ENCODE measurements at places on chromosomes 4 and X.

GRCh38 chrX:119495734-119496726 lies 27.8 kb downstream of the SLC25A5 start:
- no peak for DNase-seq

DNA sequence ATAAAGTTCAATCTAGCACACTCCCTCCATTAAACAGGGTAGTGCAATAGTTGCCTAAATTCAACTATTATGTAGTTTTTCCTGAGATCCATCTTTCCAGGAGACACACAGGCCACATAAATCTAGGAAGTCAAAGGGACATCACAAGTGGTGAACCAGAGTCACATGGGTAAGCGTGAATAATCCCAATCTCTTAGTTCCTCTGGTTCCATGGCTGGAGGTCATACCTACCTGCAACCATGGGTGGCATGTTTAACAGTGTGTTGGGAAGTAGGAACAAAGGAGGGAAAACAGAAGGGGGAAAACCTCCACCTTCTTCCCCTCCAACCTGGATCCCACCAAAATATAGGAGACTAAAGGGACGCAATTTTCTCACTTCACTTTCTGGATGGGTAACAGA lies 2651.6 kb downstream of the ARAP2 start:
- no peak for DNase-seq

- no peak for DNase-seq
Observed at GRCh38 chr4:26746802-26747213, 113.8 kb upstream of the STIM2 start.

GRCh38 chr4:55543858-55544257 lies 2.9 kb downstream of the CLOCK start:
- no peak for DNase-seq

GRCh38 chr4:176593943-176594342 lies 198.8 kb downstream of the VEGFC start:
- DNase-seq, result no peak

- DNase-seq, result no peak
Observed at GRCh38 chr4:183626168-183626567, 32.8 kb downstream of the RWDD4 start.

- DNase-seq, result no peak
Observed at GRCh38 chr4:184331268-184331995, 113.8 kb upstream of the ENPP6 start.

DNA sequence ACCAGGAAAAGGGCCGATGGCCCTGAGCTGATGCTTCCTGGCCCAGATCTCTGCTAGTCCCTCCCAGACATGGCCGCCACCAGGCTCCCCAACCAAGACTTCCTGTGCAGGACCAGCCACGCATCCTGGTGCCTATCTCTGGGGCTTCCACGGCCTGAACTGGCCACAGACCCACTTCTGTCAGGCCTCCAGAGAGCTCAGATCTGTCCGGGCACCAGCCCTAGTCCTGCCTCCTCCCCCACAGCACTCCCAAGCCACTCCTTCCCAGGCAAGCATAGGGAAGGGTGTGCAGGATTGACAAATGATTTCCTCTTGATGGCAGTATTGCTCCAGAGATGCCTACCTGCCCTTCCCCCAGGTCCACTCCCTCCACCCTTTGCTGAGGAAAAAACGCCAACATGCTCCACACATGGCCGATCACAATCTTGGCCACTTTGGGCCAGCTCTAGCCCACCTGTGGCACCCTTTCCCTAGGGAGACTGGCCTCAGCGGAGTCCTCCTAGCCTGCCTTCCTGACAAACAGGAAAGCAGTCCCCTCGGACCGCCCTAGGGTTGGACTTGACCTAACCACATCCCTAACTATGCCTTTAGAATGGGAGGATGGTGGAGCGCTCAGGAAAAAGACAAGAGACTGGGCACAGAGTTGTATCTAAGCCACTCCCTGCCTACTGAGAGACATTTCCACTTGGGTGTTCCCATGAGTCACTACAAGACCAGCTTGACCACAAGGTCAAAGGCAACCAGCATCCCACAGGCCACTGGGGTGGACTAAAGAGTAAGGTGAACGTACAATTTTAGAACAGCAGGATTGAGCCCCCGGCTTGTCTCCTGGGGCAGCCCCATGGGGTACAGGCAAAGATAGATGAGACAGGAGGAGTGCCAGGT lies 277.5 kb upstream of the AGTR2 start:
- DNase-seq, result no peak

DNA sequence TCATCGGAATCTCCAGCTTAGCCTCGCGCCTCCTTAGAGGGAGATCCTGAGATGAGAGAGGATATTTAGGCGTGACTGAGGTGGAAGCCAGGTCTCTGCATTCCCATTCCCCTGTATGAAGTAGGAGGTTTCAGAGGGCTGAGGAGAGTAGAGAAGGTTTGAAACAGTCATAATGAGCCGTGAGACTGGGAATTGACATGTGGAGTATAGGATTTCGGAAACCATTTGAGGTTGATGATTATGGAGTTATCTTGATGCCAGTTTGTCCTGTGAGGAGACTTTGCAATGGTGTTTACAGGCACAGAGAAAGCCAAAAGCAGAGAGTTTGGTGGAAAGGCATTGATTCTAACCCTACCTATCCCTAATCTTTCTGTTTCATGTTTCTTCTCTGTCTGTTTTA lies 2.0 kb downstream of the CHST7 start:
- DNase-seq, result no peak

DNA sequence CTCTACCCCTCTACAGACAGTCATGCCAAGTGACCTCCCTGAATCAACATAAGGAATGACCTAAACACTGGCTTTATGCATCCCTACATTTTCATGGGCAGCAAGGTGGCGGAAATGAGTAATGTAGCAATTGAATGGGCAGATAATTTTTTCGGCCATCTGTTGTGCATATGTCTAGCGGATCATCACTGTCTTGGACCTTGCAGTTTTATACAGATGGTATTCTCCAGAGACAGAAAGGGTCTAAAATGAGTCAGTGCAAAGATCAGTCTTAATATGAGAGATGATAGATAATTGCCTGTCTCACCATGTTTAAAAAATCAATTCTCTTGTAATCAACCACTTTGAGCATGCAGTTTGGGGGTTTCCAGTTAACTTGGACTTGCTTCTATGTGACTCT lies 177.3 kb upstream of the DKK2 start:
- DNase-seq, result no peak

GRCh38 chr4:5923376-5923775 lies 30.5 kb upstream of the CRMP1 start:
- DNase-seq, result no peak

GRCh38 chr4:88736264-88736663 lies 38.6 kb upstream of the NAP1L5 start:
- DNase-seq, result no peak

- no peak for DNase-seq
Observed at GRCh38 chrX:57445076-57445475, 146.7 kb upstream of the ZXDB start.

DNA sequence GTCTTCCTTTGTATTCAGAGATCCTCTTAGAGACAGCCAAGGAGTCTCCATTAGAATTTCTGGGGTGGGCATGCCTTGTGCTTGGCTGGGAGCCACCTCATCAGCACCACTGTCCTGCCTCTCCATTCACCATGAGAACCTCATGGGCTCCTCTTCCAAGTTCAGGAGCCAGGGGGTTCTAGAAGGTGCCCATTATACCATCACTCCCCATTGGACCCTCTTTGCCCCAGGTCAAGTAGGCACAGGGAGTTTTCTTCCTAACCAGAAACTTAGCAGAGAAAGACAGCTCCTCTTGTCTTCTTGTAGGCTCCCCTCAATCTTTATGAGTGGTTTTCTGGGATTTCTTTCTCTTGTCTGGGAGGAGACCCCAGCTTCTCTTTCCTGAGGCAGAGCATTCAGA lies 31.1 kb downstream of the ASMT start:
- DNase-seq, result no peak

GRCh38 chr4:78644063-78644691 lies 92.6 kb downstream of the ANXA3 start:
- no peak for DNase-seq

DNA sequence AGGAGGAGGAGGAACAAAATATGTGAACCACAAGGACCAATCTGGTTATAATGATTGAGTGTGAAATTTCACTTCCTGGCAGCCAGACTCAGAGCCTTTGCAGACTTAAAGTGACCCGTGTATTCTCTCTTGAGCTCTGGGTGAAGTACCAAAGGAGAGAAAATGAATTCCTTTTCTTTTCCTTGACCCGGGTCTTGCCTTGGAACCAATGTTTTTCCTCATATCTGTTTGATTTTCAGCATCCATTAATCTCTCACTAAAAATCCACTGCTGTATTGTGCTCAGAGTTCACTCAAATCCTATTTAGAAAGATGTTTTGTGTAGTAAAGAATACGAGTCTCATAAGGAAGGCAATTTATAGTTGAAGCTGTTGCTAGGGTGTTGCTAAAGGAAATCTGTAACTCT lies 78.3 kb upstream of the C1QTNF7 start:
- DNase-seq, result no peak

GRCh38 chrX:40262157-40263013 lies 164.6 kb upstream of the BCOR start:
- DNase-seq, result no peak

GRCh38 chrX:37646254-37646653 lies 39.3 kb upstream of the XK start:
- DNase-seq, result no peak

- DNase-seq, result no peak
Observed at GRCh38 chrX:132861076-132861475, 97.4 kb downstream of the HS6ST2 start.

- no peak for DNase-seq
Observed at GRCh38 chr4:86967798-86968197, 33.0 kb downstream of the AFF1 start.

GRCh38 chr4:6873792-6874461 lies 35.7 kb upstream of the TBC1D14 start:
- peak; percentile 26 for DNase-seq

DNA sequence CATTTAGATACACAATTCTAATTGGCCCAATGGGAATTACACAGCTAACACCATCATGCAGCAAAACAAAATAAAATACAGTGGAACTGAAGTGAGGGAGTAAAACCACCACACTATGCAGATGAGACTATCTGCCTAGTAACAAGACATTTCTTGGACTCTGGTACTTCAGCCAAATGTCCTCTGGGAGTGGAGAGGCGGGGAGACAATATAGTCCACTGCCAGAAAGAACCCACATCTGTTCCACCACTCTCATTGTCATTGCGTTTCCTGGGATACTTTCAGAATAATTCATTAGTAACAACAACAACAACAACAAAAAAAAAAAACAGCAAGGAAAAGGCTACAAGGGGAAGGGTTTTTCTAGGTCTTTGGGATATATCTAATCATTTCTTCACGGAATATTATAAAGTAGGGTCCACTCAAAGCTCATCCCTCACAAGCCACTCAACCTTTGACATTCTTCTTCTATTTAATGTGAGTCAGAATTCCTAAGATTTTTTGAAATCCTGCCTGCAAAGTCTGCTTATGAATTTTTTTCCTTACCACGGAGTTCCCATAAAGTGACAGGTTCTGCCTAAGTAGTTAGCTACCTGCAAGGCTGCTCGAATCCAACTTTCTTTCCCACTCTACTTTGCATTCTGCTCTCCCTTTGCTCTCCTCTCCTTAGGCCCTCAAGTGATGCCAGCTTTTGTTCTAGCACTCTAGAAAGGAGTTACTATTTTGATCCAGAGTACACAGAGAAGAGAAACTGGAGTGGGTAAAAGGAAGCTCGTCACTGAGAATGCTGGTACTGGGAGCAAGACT lies 254.6 kb downstream of the CHIC1 start:
- DNase-seq, result no peak

DNA sequence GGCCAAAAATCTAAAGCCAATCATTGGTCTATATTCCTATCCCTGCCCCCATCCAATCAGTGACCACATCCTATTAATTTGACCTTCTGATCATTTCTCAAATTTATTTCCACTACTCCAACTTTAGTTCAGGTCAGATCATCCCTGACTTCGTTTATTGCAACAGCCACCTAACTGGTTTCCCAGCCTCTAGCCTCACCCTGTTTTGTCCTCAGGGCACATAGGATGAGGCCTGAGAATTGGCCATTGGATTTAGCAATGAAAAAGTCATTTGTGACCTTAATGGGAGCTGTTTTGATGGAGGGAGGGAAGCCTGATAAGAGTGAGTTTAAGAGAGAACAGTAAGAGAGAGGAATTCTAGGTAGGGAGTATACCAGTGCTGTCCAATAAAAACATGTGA lies 155.0 kb downstream of the AMMECR1 start:
- DNase-seq, result no peak

DNA sequence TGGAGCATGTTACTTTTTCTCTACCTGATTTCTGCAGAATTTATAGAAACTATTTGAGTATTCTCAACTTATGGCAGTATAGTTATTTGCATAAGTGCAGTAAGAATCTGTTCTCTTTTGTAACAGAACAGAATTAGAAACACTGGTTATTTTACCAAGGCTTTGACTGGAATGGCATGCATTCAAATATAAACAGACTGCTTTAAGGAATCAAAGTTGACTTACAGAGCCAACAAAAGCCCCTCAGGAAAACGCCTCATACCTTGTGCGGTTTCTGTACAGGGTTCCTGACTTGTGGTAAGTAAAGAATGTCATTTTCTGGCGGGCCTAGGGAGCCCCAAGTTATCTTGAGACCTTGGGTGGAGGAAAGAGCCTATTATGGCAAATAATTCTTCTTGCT lies 97.1 kb downstream of the GPR143 start:
- DNase-seq, result no peak

GRCh38 chr4:152651473-152652060 lies 28.2 kb downstream of the TMEM154 start:
- no peak for DNase-seq

GRCh38 chr4:17093481-17093880 lies 195.0 kb upstream of the LDB2 start:
- DNase-seq, result no peak

DNA sequence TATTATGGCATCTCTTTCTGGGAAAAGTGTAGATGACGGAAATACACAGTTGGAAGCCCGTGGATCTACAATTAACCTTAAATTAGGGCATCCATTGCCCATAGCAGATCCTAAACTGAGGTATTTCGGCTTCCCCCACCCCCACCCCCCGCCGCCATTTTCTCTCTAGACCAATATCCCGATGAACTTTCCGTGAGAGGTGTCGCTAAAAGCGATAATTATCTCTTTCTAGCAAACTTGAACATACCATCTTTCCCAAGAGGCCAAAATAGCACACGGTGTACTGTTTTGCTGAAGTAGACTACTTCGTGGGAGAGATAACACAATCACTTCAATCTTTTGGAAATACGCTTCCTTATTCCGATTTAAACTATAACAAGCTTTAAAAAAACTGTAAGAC lies 554 bp downstream of the KLHL15 start:
- DNase-seq, result no peak

- DNase-seq, result no peak
Observed at GRCh38 chr4:120616-121015, 3.7 kb upstream of the ZNF718 start.

GRCh38 chr4:53608649-53609048 lies 17.4 kb upstream of the LNX1 start:
- no peak for DNase-seq

DNA sequence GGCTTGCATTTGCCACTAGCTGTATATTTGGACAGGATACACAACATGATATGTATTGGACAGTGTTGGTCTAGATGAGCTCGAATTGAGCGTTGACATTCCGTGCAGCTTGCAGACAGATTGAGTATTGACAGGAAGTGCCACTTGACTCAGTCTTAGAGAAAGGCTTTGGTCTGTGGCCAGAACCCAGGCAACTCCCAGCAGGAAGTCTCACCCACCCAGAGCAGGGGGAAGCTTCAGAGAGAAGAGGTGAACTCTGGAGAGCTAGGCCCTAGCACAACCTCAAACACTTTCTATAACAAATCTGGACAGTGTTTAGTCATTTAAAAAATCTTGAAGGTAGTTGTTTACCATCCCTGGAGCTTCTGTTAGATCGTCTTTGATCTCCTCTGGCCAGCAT lies 280.5 kb downstream of the FBXW7 start:
- DNase-seq, result no peak
